ENCODE measurements at places on chromosomes 1 and 21.
A peak's percentile ranks its signal among the peaks of the same experiment; 100 is the strongest.

- DNase-seq = no peak
Observed at GRCh38 chr1:63320022-63320721, 2.2 kb upstream of the FOXD3 start.

GRCh38 chr1:89607586-89608318 lies 25.2 kb upstream of the LRRC8C start:
- DNase-seq = no peak

- DNase-seq = no peak
Observed at GRCh38 chr1:22500471-22500870, 48.8 kb downstream of the ZBTB40 start.

- DNase-seq = no peak
Observed at GRCh38 chr1:216653001-216653400, 70.2 kb downstream of the ESRRG start.

DNA sequence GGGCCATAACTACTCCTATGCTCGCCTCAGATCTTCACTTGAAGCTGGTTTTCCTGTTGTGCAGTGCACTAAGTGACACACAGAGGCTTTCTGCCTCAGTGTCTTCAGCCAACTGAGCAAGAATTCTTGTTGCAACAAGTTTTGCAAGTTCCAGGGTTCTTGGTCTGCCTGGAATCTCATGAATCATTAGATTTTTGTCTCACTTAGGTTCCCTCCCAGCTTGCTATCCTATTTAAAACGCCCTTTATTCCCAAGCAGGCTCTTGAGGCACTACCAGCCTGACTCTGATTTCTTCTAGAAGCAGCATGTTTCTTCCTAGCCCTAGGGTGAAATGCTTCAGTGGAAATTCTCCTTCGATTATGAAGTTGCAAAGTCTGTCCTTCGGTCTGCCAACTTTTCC lies 158.8 kb downstream of the C1orf21 start:
- DNase-seq = no peak

- DNase-seq = no peak
Observed at GRCh38 chr1:206687915-206688442, 3.3 kb downstream of the MAPKAPK2 start.

GRCh38 chr1:214862421-214862820 lies 220.1 kb upstream of the KCNK2 start:
- no peak for DNase-seq

DNA sequence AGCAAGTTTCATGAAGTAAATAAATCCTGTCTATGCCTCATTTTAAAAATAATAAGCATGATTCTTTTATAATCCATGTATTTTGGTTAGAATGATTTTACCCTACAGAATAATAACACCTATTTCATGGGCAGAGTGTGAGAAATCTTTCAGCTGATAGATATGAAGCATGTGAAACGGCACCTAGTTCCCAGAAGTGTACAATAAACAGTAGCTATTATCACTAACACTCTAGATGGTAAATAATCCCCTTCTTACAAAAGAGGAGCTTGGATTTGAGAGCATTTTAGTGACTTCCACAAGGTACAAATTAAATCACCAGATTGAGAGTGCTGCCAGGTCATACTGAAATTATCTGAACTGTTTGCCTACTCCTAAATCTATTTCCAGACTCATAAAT lies 95.3 kb upstream of the NRIP1 start:
- DNase-seq = no peak

DNA sequence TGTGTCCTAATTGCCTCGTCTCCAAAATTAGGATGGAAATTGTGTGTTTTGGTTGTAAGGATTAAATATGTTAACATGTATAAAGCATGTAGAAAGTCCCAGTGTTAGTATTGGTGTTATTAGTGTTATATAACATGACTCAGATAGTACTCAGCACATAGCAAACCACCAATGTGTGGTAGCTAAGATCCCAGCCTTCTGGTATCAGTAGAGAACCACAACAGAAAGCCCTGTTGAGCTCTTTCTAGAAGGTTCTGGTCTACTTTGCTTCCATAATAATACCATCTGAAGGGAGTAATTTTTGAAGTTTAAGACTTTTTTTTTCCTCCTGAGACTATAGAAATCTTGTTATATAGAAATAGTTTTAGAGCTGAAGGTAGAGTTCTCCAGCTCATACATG lies 259.3 kb upstream of the SGIP1 start:
- DNase-seq = no peak

DNA sequence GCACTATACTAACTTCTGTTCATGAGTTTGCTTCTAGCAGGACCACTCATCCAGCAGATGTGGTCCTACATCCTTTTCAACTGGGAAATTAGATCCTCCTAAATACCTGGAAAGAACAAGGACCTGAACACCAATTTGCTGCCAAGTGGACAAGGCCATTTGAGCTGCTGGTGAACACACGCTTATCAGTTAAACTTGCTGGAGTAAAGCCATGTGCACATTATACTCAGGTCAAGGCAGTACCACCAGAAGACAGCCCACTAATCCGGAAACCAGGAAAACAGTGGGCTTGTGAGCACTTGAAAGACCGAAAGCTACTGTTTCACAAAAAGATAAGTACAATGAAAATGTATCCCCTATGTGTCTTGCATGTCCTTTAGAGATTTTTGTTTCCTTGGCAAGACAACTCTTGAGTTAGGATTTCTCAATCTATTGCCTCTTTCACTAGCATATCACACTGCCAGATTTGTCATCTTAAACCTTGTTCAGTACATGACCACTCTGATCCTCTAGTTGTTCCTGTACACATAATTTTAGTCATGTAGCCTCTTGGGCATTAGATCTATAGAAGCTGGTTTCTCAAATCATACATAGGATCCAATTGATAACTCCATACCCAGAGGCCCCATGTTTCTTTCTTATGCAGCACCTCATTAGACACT lies 4.5 kb upstream of the REN start:
- no peak for DNase-seq

GRCh38 chr1:208479435-208479834 lies 235.3 kb upstream of the PLXNA2 start:
- no peak for DNase-seq

DNA sequence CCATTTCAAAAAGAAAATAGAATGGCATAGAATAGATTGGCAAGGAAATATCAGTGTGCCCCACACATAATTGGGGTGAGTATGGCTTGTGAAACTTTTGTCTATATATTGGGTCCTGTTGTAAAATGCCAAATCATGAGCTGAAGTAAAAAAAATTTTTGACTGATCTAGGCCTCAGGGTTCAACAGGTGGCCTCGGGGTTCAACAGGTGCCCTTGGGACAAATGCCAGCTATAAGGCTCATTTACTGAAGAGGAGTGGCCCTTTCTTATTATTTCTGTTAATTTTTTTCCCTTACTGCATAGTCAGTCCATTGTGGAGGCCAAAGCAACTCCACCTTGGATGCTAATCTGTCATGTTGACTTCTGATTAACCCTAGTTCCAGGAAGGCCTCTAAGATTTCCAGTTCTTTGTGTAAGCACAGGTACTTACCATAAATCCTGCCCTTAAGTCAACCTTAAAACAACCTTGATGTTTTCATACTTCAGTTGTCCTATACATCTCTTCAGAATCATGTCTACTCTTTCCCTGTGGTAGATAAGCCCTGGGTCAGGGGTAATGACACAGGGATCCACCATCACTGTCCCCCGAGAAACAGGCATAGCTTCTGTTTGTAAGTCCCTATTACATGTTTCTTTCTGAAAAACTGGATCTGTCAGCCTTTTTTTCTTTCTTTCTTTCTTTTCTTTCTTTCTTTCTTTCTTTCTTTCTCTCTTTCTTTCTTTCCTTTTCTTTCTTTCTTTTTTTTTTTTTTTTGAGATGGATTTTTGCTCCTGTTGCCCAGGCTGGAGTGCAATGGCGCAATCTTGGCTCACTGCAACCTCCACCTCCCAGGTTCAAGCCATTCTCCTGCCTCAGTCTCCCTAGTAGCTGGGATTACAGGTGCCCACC lies 16.6 kb upstream of the KDF1 start:
- DNase-seq = no peak

- no peak for DNase-seq
Observed at GRCh38 chr21:42918291-42918690, 7.1 kb downstream of the ERVH48-1 start.

- no peak for DNase-seq
Observed at GRCh38 chr1:66207484-66207883, 326.5 kb upstream of the SGIP1 start.

DNA sequence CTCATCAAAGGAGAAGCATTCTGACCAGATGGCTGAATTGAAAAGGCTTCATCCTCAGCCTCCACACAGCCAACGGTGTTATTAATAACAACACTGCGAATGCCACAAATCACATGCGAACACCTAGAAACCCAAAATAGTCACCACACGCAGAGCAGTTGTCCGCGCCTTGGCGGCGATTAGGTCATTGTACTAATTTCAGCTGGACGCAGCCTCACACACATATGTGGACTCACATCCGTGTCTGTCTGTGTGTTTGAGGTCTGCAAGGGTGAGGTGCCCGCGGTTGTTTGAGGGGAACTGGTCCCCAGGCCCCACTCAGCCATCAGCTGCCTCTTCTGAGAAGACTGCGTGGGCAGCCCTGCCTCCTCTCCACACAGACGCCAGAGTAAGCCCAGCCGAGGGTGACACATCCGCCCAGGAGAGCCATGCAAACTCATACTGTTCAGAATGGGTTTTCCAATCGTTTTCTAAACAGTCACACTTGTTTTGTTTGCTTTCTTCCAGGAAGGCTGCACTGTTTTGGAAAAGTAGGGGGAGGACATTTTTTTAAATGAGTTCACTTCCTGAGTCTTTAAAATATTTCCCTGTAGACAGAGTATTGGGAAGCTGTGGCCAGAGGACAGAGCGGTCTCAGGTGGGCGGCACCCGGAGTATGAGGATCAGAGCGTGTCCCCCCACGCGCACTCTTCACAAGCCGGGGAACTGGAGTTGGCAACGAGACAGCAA lies 53.4 kb downstream of the TOMM20 start:
- peak; percentile 32 for DNase-seq

DNA sequence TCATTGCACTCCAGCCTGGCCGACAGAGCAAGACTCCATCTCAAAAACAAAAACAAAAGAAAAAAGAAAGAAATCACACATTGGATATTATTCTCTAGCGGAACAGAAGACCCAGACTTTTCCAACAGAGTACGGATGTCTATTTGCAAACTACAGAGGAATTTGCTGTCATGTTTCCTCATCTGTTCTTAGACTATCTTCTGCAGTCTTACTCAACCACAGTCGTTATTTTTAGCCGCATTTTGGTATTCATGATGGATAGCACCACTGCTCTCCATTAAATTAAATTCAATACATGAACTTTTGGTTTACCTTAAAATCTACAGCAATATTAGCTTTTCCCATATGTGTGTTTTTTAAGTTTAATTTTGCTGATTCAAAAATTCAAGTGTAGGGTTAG lies 14.2 kb upstream of the HEATR1 start:
- DNase-seq = no peak

DNA sequence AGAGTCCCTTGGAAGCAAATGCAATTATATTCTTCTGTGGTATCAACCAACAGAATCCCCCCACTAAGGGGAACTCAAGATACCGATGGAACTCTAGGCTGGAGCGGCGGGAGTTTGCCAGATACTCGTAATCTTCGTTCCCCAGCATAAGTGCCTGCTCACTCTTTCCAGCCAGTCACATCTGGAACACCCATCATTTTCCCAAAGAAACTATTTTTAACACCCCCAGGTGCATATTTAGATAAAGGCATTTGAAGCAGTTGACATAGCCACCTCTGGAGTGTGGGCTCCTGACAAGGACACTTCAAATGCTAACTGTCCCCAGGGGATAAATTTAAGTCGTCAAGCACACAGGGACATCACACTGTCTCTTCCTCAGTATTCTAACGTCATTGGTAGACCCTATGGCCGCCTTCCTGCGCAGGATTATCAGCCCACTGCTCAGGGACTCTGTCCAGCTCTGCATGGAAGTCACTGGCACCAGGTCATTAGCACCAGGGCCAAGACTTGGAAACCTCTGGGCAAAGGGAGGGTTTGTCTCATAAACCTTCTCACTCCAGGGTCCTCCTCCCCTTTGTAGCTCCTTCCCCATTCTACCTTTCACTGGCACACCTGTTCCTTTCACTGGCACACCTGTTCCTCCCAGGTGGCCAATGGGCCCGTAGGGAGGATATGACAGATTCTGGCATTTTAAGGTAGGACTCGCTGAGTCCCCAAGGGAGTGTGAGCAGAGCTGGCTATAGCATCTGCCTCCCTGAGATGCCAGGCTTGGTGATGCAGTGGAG lies 48.8 kb downstream of the H3-3A start:
- DNase-seq = no peak

- no peak for DNase-seq
Observed at GRCh38 chr1:67264899-67265298, 42.8 kb upstream of the IL12RB2 start.

- no peak for DNase-seq
Observed at GRCh38 chr1:155026588-155026987, 7.0 kb downstream of the DCST2 start.

DNA sequence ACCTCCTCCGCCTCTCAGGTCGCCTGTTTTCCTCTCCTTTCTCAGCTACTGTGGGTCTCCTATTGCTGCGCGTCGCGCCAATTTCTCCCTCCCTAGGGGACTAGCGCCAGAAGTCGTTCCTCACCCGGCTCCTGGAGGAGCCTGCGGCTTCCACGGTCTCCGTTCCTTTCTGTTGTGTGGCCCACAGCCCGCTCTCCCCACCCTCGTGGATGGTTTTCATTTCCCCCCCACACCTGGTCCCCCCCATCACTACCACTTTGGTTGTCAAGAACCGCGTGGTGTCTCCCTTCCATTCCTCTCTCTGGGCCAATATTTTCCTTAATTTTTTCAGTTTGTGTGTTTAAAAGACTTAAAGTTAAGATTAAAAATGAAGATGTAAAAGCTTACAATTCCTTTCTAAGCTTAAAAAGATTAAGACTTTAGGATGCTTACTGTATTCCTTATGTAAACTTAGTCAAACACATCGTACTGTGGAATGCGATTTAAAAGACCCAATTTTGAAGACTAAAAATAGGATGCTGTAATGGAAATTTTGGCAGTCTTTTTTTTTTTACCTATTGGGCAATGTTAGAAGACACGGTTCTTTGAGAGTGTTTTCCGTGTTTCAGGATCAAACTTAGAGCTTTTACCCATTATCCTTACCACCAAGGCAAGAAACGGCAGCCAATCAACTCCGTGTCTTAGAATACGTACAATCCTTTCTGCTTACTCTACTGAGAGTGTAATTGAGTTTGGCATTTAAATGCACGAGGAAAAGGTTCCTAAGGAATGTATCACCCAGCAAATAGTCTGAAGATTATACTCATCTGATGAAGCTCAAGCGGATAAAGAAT lies 773 bp downstream of the CNST start:
- peak; percentile 2 for DNase-seq

DNA sequence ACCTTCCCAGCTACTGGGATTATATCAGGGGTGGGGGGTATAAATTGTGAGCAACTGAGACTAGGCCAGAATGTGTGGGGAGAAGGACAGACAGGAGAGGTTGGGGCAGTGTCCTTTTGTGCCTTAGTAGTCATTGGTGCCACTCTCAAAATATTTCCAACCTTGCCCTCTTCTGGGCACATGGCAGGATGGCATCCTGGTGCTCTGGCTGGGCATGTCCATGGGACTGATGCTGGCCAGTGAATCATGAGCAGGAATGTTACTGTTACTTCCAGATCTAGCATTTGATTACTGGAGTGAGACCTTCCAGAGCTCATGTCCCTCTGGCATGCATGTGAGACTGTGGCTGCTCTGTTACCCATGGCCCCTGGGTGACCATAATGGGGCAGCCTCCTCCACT lies 151.2 kb downstream of the MATN1 start:
- DNase-seq = no peak
